ENCODE measurements at places on chromosomes 2 and 18.
A peak's percentile ranks its signal among the peaks of the same experiment; 100 is the strongest.

DNA sequence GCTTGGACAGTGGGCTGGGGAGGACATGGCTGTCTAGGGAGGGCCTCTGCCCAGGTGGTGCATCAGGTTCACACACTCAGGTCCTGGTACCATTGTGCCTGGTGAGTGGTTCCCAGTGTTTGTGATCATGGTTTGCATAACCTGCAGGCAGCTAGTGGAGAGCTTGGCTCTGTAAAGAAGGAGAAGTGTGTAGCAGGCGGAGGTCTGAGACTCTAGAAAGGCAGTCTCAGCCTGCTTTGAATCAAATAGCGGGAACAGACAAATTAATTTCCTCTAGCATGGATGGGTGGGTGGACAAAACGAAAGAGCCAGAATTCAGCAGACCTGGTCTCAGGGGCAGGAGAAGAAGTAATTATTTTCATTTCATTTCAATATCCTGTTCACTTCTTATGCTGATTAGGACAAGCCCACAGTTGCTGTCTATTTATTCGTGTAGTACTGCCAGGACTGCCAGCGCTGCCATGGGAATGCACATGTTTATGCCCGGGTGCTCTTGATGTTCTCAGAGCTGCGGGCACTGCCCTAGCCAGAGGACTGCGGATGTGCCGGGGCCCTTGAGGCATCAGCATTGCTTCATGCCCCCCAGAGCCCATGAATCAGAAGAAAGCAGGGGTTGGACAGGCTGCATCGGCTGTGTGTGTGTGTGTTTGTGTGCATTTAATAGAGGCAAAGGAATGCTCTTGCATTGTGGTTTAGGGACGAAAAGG is 45.4 kb upstream of the DLX2 start:
- no peak for DNase-seq

GRCh38 chr18:21747764-21748693 is 7.4 kb downstream of the MIB1 start:
- no peak for DNase-seq

- DNase-seq, result no peak
Measured at GRCh38 chr2:17571681-17572080, 31.2 kb downstream of the VSNL1 start.

DNA sequence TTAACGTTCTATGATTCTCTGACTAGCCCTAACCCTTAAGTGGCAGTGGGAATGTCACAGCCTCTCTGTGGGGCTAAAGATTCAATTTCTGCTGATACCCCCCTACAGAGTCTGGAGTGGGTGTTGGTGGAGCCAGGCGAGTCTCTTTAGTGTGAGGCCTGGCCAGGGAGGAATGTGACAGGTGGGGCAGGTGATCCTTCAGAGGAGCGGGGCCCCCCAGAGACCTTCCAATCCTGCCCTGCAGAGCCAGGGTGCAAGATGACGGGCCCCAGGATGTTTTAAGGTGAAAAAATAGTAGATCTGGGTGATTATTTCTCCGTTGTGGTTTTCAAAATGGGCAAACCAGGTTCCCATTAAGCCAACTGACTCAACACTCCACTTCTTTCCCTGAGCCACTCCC is 28.2 kb upstream of the DNMT3A start:
- no peak for DNase-seq

- no peak for DNase-seq
Measured at GRCh38 chr2:96528006-96528699, 8.4 kb upstream of the ARID5A start.

- no peak for DNase-seq
Measured at GRCh38 chr18:56508370-56509036, 129.9 kb downstream of the TXNL1 start.

GRCh38 chr2:109254174-109254904 is 125.3 kb downstream of the SH3RF3 start:
- no peak for DNase-seq

DNA sequence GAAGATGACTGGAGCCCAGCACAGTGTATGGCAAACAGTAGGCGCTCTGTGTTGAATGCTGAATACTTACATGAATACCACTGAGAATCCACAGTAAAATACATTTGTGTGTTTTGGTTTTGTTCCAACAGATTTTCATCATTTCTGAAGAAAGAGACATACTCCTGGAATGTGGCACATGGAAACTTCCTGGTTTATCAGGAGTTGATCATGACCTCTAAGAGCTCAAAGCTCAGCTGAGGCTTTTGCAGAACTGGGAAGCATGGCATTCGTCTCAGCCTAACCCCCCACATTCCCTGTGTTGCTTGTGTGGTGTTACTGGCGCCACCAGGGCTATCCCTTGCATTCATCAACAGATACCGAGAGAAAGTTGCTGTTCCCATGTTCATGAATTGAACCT is 316.9 kb upstream of the REV1 start:
- no peak for DNase-seq

- peak; percentile 35 for DNase-seq
Measured at GRCh38 chr2:178796079-178796677, 11.0 kb downstream of the TTN start.

DNA sequence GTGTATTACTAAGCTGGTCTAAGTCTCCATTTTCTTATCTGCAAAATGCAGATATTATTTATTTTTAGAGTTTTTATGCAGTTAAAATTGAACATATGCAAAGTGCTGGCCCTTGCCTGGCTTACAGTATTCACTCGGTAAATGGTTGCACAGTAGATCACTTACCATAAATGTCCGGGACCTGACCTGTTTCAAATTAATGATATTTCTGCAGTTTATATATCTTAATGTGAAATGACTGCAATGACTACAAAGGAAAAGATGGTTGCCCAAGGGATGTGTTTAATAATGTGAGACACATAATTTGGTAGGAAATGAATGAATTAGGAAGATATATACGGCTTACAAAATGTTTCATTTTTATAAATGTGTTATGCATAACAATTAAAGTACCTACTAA is 37.1 kb downstream of the LRRC30 start:
- DNase-seq, result no peak
